NCI-H2227 treated with DMSO at 0.1 percent for 48 hours (cell line): ENCODE measurements at places on chromosomes 11 and 22.

GRCh38 chr11:4480577-4481239, 1.7 kb upstream of the OR52K1 start:
- DNase-seq, result no peak

DNA sequence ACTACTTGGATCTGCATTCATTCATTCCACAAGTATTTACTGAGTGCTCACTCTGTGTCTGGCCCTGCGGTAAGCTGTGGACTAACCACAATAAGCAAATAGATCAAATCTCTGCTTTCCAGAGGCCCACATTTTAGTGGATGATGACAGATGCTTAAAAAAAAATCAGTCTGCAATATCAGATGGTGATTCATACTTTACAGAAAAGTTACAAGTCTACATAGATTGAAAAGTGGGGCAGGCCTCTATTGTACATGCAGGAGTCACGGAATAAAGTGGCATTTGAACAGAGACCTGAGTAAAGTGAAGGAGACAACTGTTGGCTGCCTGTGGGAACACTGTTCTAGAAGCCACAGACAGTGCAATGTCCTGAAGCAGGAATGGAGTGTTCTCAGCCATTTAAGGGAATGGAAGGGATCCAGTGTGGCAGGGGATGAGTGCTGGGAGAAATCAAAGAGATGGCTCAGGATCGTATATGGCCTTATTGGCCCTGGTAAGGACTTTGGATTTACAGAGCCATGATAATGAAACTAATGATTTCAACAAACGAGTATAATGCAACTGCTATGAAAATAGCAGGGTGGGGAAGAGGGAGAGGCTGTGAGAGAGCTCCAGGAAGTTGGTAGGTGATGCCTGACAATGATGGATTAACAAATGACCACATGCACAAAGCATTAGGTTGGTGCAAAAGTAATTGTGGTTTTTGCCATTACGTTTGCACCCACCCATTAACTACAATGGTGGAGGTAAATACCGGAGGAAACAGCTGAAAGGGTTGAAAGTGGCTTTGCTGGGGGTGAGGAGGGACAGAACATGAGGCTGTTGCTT, 31.1 kb downstream of the TMEM45B start:
- DNase-seq, result peak; percentile 0

DNA sequence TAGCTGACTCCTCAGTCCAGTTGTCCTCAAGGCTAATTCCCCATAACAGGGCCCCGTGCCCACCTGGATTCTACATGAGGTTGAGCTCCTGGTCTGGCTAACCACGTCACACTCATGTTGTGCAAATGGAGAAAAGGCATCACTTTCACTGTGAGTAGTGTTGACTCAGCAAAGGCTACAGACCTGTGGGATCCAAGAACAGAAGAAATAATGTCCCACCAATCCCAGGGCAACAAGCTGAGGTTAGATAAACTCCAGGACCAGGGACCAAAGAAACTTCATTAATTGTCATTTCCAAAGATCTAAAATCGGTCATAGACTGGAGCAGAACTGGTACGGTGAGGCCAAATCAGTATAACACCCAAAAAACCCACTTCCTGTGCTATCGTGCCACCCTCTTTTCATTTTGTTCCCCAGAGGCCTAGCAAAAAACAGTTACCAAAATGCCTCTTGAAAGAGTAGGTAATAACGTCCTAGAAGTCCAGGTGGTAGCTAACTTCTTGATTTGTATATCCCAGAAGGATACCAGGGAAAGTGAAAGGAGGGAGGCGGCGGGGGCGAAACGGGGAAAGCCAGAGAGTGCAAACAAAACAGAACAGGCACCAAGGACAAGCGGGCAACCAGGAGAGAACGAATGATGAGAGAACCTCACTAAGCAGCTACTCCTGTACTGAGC, 1.4 kb downstream of the PCSK7 start:
- no peak for DNase-seq

DNA sequence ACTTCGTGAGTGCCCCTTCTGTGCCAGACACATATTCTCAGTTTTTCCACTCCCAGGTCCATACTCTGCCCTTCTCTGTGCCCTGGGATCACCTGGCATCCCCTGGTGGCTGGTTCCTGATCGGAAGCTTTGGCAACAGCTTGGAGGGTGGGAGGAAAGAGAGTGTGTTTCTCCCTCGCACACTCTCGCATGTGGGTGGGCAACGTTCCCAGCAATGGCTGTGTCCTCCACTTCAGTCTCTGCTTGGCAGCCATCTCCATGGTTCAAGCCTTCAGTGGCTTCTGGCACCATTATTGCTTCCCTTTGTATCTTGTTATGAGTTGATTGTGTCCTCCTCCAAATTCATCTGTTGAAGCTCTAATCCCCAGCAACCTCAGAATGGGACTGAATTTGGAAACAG, 342.7 kb upstream of the SYN3 start:
- DNase-seq, result no peak

DNA sequence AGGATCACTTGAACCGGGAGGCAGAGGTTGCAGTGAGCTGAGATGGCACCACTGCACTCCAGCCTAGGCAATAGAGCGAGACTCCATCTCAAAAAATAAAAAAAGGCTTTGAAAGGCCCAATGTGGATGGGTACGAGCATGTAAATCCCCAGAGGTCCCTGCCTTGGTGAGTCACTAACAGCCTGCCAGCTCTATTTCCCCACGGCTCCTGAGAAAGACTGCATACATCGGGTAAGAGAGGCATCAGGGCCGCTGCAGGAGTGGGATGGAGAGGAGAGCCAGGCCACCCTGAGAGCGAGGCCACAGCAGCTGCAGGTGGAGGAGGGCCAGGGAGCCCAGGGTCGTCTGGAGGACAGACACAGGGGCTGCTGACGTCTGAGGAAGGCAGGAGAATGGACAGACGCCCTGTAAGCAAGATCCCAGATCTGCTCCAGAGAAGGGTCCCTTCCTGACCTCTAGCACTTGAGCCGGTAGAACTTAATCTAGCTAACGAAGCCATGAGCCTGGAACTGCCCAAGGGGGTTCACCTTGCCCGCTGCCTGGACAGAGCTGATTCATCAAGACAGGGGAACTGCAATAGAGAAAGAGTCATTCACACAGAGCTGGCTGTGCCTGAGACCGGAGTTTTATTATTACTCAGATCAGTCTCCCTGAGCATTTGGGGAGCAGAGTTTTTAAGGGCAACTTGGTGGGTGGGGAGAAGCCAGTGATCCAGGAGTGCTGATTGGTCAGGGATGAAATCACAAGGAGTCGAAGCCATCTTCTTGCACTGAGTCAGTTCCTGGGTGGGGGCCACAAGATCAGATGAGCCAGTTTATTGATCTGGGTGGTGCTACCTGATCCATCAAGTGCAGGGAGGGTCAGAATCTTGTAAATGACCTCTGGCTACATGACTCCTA, 5.1 kb upstream of the KRTAP5-9 start:
- DNase-seq, result no peak

DNA sequence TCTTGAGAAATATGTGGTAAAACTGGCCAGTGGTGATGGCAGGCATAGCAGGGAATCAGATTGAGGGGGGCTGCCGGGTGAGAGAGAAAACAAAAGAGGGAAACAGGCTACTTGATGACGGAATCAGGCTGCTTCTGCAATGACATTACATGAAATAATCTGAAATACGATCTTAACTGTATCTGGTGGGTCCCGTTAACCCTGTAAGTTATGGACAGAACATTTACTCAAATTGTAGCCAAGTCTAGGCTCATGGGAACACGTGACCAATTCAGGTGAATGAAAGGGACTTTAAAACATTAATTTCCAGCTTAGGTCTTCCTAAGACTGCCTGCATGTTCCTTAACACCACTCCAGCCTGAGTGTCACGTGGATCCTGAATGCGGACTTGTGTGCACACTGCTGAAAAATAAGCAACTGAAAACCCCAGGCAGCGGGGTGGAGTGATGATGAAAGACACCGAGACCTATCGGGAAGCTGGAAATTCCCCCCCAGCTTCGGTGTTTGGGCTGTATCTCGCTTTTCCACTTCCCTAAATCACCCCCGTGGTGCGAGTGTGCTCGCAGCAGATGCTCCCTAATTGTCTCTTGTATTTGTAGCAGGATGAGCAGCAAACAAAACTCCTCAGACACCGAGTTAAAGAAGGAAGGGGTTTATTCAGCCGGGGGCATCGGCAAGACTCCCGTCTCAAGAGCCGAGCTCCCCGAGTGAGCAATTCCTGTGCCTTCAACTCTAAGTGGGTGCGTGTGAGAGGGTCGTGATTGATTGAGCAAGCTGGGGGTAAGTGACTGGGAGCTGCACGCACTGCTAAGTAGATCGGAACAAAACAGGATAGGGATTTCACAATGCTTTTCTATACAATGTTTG, 145.0 kb upstream of the GRK3 start:
- DNase-seq, result no peak

DNA sequence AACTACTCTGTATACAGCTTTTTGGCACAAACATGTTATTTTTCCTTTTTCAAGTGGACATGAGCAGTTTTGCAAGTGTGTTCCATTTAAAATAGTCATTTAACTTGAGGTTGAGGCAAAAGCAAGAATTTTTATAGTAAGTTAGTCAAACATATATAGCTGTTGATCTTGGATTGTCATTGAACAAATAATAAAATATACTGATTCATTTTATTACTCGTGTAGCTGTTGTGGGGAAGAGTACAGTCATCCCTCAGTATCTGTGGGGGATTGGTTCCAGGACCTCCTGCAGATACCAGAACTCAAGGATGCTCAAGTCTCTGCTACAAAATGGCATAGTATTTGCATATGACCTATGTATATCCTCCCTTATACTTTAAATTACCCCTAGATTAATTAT, 45.3 kb downstream of the EXT2 start:
- no peak for DNase-seq

GRCh38 chr11:16153951-16154350, 202.4 kb downstream of the SOX6 start:
- DNase-seq, result no peak

- peak; percentile 49 for DNase-seq
These were observed 39.2 kb upstream of the SLC36A4 start for GRCh38 chr11:93236741-93237675.

- DNase-seq, result no peak
These were observed 5.5 kb upstream of the APOA1 start for GRCh38 chr11:116842909-116843308.

- no peak for DNase-seq
These were observed 17.2 kb downstream of the POLR3H start for GRCh38 chr22:41526830-41527799.

GRCh38 chr22:20254975-20255946, 12.9 kb downstream of the RTN4R start:
- DNase-seq, result no peak

DNA sequence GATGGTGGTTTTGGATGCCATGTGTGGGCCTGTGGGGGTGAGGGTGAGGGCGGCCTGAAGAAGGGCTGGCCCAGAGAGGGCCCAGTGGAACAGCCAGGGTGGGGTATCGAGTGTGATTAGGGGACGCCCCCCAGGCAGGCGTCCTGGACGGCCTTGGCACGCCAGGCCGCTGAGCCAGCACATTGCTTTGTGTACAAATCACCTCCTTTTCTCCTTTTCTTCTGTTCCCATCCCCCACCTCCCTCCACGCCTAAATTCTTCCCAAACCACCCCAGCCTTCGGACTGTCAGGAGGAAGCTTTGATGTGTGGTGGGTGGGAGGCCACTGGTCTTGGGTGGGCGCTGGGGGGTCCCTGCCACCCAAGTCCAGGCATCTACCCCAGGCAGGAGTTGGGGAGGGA, 7.8 kb upstream of the CD248 start:
- DNase-seq, result no peak

GRCh38 chr11:29612423-29612822, 404.4 kb downstream of the KCNA4 start:
- no peak for DNase-seq

GRCh38 chr22:28832731-28833130, 32.4 kb upstream of the XBP1 start:
- no peak for DNase-seq

DNA sequence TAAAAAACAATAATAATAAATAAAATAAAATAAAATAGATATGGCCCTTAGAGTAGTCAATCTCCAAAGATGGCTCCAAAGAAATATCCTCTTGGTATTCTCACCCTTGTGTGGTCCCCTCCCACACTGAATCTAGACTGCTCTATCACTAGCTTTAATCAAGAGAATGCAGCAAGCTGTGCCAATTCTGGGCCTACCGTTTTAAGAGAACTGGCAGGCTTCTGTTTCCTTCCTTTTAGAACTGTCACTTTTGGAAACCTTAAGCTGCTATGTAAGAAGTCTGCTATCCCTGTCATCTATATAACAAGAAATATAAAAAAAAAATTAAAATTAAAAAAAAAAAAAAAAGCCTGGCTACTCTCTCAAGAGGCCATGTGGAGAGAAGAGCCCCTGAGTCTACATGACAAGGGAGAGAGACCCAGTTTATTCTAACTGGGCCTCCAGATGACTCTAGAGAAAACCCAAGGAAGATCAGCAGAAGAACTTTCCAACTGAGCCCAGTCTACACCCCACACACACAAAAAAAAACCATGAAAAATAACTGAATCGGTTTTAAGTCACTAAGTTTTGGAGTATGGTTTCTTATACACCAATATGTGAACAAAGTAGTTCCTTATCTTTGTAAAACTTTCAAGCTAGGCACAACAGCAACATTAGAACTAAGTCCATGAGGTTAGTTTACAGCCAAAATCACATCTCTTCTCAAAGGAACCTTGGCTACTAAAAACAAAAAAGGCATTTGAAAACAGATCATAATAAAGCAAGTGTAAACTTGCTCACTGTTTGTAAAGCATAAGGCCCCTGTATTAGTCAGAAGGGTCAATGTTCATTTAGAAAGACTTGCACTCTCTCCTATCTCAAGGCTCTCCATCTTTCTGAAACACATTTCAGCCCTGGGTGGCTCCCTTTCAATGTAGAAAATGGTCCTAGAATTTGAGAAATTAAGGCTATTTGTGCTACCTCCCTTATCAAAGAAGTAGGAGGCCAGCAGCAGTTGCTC, 67.3 kb downstream of the AMBRA1 start:
- no peak for DNase-seq

- DNase-seq, result peak; percentile 86
These were observed 5.2 kb upstream of the GCAT start for GRCh38 chr22:37802310-37803194.

DNA sequence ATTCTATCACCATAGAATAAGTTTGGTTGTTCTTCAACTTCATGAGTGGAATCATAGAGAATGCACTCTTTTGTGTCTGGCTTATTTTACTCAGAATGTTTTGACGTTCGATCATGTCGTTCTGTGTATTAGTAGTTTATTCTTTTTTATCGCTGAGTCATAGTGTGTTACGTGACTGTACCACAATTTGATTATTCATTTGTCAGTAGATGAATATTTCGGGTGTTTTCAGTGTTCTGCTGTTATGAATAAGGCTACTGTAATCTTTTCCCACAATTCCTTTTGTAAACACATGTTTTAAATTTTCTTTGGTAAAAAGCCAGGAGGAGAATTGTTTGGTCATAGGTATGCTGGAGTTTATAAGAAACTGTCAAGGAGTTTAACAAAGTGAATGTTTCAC, 279.9 kb upstream of the B3GAT1 start:
- no peak for DNase-seq

GRCh38 chr22:23692598-23693291, 1.9 kb downstream of the RGL4 start:
- DNase-seq, result no peak

- no peak for DNase-seq
These were observed 20.9 kb upstream of the NNMT start for GRCh38 chr11:114275280-114275679.

- no peak for DNase-seq
These were observed at the start of gene HORMAD2 for GRCh38 chr22:30079952-30080533. HORMAD2 (plus strand) TSS chr22:30080464; CDS start chr22:30093953, 13,489 bp downstream.
